Kidney (tissue), 22 donors: ENCODE measurements at places on chromosomes 3 and 15. TPM values are rescaled to one million over a fixed set of nuclear protein-coding genes. Genes with fewer than 3 reads are reported as not detected.

DNA sequence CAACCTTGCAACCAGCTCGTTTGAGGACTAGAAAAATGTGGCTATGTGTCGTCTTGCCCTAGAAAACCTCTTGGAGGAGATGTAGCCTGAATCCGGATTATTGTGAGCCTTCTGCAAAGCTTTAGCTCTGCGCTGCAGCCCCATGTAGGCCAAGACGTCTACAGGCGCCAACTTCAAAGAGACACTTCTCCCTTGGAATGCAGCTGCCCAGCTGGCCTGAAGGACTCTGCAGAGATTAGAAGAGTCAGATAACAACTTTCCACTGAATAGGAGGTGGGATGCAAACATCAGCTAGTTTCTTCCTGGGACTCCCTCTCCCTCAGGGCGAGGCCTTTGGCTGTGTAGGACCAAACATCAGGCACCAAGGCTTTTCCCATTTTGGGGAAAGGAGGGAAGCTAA is 356.5 kb upstream of the IL12A start:
- no peak for DNase-seq
- no peaks in the 10 kb centered on the region for H3K4me1 ChIP-seq
- no peaks in the 10 kb centered on the region for H3K27me3 ChIP-seq
- H3K4me3 ChIP-seq = no peak overlapping the region
- no peaks in the 10 kb centered on the region for H3K36me3 ChIP-seq

DNA sequence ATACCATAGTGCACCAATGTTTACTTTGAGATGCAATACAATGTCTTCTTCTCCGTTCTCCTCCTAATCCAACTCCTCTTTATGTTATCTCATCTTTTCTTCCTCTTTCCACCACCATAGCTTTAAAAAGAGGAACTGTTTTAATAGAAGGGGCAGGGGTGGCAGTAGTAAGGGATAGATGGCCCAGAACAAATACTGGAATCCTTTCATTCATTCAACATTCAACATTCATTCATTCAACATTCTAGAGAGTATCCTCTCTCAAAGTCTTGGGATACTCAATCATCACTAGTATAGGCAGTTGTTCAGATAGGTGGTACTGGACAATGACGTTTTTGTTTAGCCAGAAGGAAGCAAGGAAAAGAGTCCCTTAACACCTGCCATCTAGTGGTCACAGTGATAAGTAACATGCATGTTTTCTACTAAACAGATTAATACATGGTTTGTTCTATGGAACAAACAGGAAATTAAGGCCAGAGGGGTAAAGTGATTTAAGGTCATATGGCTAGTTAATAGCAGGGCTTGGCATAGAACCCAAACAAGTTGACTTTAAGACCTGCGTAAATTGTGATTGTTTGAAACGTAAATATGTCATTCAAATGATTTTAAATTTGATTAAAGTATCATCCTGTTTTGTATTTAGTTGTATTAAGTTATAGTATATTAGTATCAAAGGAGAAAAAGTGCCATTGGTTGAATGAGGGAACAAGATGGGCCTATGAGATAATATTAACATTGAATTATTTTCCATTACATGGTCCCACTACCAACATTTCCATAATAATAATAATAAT is 26.9 kb upstream of the EHHADH start:
- no peak overlapping the region for H3K27ac ChIP-seq
- DNase-seq = no peak
- peaks cover 12% of the 10 kb centered on the region for H3K4me1 ChIP-seq
- H3K36me3 ChIP-seq = no peaks in the 10 kb centered on the region
- H3K4me3 ChIP-seq = no peak overlapping the region

GRCh38 chr15:29121369-29121656 is 148.3 kb downstream of the NSMCE3 start:
- H3K27ac ChIP-seq = no peak overlapping the region
- H3K27me3 ChIP-seq = no peaks in the 10 kb centered on the region
- no peaks in the 10 kb centered on the region for H3K4me1 ChIP-seq

- H3K27me3 ChIP-seq = no peaks in the 10 kb centered on the region
- H3K36me3 ChIP-seq = peaks cover 23% of the 10 kb centered on the region
- H3K27ac ChIP-seq = no peak overlapping the region
- H3K4me3 ChIP-seq = no peak overlapping the region
- H3K4me1 ChIP-seq = no peaks in the 10 kb centered on the region
Observed at GRCh38 chr3:123621186-123621849, 36.5 kb upstream of the HACD2 start.

DNA sequence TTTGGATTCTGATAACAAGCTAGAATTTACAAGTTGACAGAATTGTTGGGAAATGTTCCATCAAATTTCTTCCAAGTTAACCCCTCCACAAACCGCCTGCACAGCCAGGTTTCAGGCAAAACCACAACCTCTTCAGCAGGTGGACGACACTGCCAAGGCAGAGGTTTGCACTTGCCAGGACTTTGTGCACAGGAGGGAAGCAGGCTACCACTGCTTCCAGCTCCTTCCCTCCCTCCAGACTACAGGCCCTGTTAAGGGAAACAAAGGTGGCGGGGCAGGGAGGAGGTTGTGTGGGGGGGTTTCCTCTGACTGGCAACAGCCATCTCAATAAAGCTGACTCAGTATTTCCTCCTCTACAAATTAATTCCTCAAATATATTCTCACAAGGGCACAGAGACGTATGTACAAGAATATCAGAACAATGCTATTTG is 42.2 kb downstream of the TBC1D2B start:
- peaks cover 24% of the 10 kb centered on the region for H3K4me1 ChIP-seq
- H3K27me3 ChIP-seq = no peaks in the 10 kb centered on the region
- no peak overlapping the region for H3K27ac ChIP-seq
- no peak for DNase-seq
- no peak overlapping the region for H3K4me3 ChIP-seq
- H3K36me3 ChIP-seq = no peaks in the 10 kb centered on the region

GRCh38 chr15:75622505-75622904 is 3.0 kb downstream of the SNUPN start:
- H3K36me3 ChIP-seq = no peaks in the 10 kb centered on the region
- H3K4me3 ChIP-seq = no peak overlapping the region
- DNase-seq = no peak
- no peak overlapping the region for H3K27ac ChIP-seq

DNA sequence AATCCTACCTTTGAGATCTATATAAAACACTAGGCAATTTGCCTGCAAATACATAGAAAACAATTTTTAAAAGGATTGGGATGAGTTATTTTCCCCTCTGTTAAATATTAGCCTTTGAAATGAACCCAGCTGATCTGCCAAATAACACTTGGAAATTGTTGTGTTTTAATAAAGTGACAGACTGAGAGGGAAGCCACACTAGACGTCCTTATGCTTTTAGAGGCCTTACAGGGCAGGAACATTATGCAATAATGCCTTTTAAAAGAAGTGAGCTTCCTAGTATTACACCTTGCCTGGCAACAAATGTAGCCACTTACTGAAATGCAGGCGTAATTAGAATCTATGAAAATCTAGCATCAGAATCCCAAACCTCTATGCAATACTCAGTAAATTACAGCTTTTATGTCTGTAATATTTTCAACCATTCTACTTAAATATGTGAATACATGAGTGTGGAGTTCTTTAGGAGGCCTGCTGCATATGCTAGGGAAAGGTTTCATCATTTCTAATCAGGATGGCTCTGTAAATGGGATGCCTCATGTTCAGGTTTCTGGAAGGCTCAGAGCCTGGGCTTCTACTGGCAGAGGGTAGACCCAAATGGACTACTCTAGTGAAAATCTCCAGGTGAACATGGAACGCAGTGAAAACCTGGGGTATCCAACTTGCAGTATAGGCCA is 20.3 kb downstream of the AGTR1 start:
- H3K4me3 ChIP-seq = no peak overlapping the region
- no peak for DNase-seq
- H3K36me3 ChIP-seq = no peaks in the 10 kb centered on the region
- no peaks in the 10 kb centered on the region for H3K27me3 ChIP-seq

DNA sequence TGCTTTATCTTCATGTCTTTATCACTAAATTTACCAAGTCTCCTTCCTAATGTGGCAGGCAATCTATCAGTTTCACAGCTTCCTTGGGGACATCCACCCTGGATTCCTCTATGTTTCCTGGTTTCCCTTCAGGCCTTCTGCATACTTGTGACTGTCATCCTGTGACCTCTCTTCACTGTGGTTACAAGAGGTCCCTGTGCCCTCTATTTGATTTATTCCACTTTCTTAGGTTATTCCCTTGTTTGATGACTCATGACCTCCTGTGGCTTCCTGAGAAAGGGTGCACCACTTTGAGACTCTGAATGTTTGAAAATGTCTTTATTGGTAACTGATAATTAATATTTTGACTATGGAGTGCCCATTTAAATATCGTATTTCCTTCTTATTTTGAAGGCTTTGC is 60.5 kb upstream of the KY start:
- no peaks in the 10 kb centered on the region for H3K27me3 ChIP-seq
- no peaks in the 10 kb centered on the region for H3K36me3 ChIP-seq
- H3K4me1 ChIP-seq = no peaks in the 10 kb centered on the region
- DNase-seq = no peak

TF gene
- 1.4 TPM for total RNA-seq

CCR4 gene
- total RNA-seq = 2.3 TPM

TRIM42 gene
- not detected for total RNA-seq
